ENCODE measurements at places on chromosomes 7 and 10. TPM values are rescaled to one million over a fixed set of nuclear protein-coding genes. Genes with fewer than 3 reads are reported as not detected.

Gene LRIT1
- not detected for total RNA-seq

Gene OR2A1
- total RNA-seq, result not detected

Gene VSIR
- total RNA-seq, result 8.3 TPM

Gene TRPV5
- not detected for total RNA-seq

Gene EPHA1
- total RNA-seq, result not detected

Gene TAS2R60
- total RNA-seq, result not detected

Gene C10orf90
- not detected for total RNA-seq

Gene VAX1
- total RNA-seq, result not detected

Gene SH2D4B
- 0.09 TPM for total RNA-seq

Gene FAM25A
- total RNA-seq, result not detected

Gene NCF1
- total RNA-seq, result not detected

Gene HOXA13
- not detected for total RNA-seq

Gene CFAP69
- total RNA-seq, result 2.2 TPM
